ENCODE measurements at places on chromosomes 5 and 9. TPM values are rescaled to one million over a fixed set of nuclear protein-coding genes. Genes with fewer than 3 reads are reported as not detected.

Gene SHISAL2B
- not detected for total RNA-seq

Gene HMGCS1
- total RNA-seq = 119 TPM

Gene PTGER4
- total RNA-seq = 29.1 TPM

Gene PCDHB3
- total RNA-seq = 1.5 TPM

Gene RGS7BP
- total RNA-seq = 1.6 TPM

Gene PDZD2
- 67.8 TPM for total RNA-seq

Gene CARD6
- 24.3 TPM for total RNA-seq

Gene ZNF300
- total RNA-seq = 2.0 TPM

Gene TRPM6
- 0.44 TPM for total RNA-seq

Gene HTR4
- not detected for total RNA-seq

Gene ANXA2R
- 4.4 TPM for total RNA-seq

Gene GLDC
- total RNA-seq = 0.77 TPM

Gene SLC34A1
- total RNA-seq = not detected

Gene CBY3
- total RNA-seq = not detected

Gene TAF11L9
- not detected for total RNA-seq

Gene TGFBR1
- total RNA-seq = 78.8 TPM

Gene AMACR
- total RNA-seq = 12.2 TPM

All from lower lobe of right lung (tissue), 2 donors.